ENCODE measurements at places on chromosomes 7 and 10. TPM values are rescaled to one million over a fixed set of nuclear protein-coding genes. Genes with fewer than 3 reads are reported as not detected.

Gene GPR158
- total RNA-seq: 0.49 TPM

Gene MRLN
- not detected for total RNA-seq

Gene TMEM196
- not detected for total RNA-seq

Gene CDH23
- total RNA-seq: 0.25 TPM

Gene PPP1R9A
- 0.45 TPM for total RNA-seq

Gene SLC37A3
- 62.3 TPM for total RNA-seq

Gene KAZALD1
- 71.5 TPM for total RNA-seq

Gene DDC
- not detected for total RNA-seq

Gene LRRD1
- 0.41 TPM for total RNA-seq

Gene CFAP43
- total RNA-seq: 0.41 TPM

Gene SDK1
- total RNA-seq: not detected
